Subcutaneous adipose tissue (tissue), 4 donors: ENCODE measurements at places on chromosomes 13 and 19. TPM values are rescaled to one million over a fixed set of nuclear protein-coding genes. Genes with fewer than 3 reads are reported as not detected.

SYT3 gene
- total RNA-seq, result not detected

KLK15 gene
- total RNA-seq, result not detected

METTL21C gene
- not detected for total RNA-seq

DCT gene
- total RNA-seq, result 0.16 TPM

RB1 gene
- total RNA-seq, result 45.4 TPM

GJB2 gene
- total RNA-seq, result not detected

ZNF701 gene
- 17.3 TPM for total RNA-seq

ZNF729 gene
- not detected for total RNA-seq

EHD2 gene
- 340 TPM for total RNA-seq

FEM1A gene
- 7.9 TPM for total RNA-seq

FLT1 gene
- 59.2 TPM for total RNA-seq

NLRP11 gene
- total RNA-seq, result not detected

GAS6 gene
- 52.0 TPM for total RNA-seq

SKA3 gene
- total RNA-seq, result 1.3 TPM

TEX26 gene
- not detected for total RNA-seq

KIR3DL1 gene
- total RNA-seq, result not detected

CYP2S1 gene
- total RNA-seq, result 1.9 TPM

KL gene
- total RNA-seq, result 11.9 TPM

FCAR gene
- total RNA-seq, result 4.2 TPM

NALCN gene
- 0.17 TPM for total RNA-seq

NTN5 gene
- 1.5 TPM for total RNA-seq

JSRP1 gene
- not detected for total RNA-seq
